GM20000 (cell line): ENCODE measurements at places on chromosomes 11 and 22.
A peak's percentile ranks its signal among the peaks of the same experiment; 100 is the strongest.

GRCh38 chr11:124346311-124346955 is 26.4 kb upstream of the OR8D2 start:
- DNase-seq, result no peak

- DNase-seq, result no peak
Observed at GRCh38 chr11:72624496-72625201, 49.6 kb downstream of the PDE2A start.

DNA sequence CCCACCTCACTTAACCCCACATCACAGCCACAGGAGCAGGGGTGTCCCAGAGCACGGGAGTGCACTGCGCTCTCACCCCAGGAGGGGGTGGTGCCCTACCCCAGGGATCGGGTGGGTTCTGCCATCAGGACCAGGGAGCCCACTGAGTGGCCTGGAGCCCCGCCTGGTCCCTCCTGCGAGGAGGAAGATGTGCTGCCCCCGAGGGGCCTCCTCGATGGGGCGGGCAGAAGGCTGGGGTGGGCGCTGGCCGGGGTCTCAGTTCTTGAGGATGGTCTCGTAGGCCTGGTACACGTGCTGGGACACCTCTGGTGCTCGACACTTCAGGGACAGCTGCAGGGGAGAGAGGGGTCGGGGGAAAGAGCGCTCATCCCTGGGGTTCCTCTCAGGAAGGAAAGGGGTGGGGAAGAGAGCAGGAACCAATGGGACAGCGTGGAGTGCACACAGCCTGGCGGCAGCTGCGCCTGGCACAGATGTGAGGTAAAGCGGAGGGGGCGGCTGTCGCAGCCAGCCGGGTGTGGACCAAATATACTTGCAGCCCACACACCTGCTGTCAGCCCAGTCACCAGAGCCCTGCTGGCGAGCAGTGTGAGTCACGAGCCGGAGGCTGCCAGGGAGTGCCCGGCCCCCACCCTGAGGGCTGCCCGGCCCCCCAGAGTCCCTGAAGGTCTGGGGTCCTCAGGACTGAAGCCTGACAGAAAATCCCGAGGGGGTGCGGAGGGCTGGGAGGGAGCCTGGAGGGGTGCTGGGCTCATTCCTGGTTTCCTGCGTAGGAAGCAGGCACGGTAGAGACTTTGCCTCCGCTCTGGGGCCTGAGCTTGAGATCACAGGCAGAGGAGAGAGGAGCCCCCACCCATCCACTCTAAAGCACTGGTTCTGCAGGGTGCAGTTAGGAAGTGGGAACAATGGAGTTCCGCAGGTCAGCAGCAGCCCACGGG is 13.3 kb upstream of the RASL10A start:
- DNase-seq, result no peak

GRCh38 chr11:129247135-129247534 is 55.0 kb upstream of the ARHGAP32 start:
- no peak for DNase-seq

GRCh38 chr11:73521621-73522020 is 76.3 kb downstream of the FAM168A start:
- no peak for DNase-seq

GRCh38 chr11:119729951-119730613 is 1.1 kb upstream of the NECTIN1 start:
- DNase-seq, result peak; percentile 60

- DNase-seq, result no peak
Observed at GRCh38 chr22:19287076-19287707, 4.3 kb downstream of the CLTCL1 start.

DNA sequence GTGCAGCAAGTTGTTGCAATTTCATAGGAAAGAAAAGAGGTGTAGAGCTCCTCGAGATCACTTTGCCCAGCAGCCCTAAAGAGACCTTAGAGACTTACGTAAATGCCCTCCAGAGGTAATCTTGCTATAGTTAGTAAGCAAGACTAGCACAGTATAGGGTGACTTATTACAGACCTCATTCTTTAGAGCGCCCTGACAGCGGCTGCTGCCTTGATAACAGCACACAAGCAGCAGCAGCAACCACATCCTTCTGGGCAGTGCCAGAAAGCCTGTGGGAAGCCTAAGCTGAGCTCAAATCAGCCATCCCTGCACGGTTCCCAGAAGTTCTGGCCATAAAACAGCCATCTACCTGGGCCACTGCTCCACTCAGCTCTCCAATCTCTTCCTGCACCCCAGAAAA is 22.6 kb upstream of the OR56B1 start:
- no peak for DNase-seq

GRCh38 chr11:20029193-20029592 is 131.1 kb downstream of the DBX1 start:
- DNase-seq, result no peak

GRCh38 chr11:119368121-119369034 is 13.1 kb downstream of the USP2 start:
- no peak for DNase-seq

DNA sequence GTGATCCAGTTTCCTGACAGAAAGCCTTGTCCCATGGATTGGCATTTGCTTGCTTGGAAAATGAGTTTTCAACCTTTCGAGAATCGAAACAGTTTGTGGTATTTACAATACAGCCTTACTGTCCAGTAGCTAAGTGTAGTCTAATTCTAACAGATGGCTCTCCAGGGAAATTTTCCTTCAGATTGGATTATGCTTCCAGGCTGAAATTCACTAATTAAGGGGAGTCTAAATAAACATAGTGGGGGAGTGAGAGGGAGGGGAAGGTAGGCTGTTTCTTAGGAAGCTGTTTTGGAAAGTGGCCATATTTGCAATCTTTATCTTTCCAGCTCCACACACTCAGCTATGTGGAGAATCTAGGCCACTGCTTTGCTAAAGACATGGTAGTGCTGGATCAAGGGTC is 81.3 kb downstream of the SYT9 start:
- no peak for DNase-seq

DNA sequence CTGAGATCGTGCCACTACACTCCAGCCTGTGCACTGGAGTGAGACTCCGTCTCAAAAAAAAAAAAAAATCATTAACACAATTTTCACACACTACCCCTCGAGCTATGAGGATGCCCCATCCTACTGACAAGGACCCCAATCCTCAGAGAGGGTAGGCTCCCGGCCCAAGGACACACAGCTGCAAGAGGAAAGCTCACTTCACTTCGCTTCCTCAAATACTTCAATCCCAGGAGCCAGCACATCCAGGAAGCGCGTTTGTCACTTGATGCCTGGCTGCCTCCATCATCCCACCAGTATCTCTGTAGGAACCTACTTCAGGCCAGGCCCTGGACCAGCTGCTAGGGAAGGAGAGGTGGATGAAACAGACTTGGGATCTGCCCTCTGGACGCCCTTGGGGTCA is 144.0 kb downstream of the CRYBB2 start:
- no peak for DNase-seq

DNA sequence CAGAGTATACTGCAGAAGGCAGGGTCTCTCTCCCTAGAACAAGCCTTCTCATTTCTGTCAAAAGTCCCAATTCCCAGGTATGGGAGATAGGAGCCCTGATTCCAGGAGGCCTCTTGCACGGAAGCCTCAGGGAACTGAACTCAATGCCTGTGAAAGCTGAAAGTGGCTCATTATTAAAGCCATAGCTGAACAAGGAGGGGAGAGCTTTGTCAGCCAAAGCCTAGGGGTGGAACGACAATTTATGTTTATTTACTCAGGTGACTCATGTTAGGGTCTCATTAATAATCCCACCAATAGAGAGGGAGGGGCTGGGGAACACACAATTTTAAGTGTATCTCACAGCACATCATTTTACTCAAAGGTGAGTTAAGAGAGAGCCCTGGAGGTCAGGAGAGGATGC is 44.9 kb downstream of the DSCAML1 start:
- DNase-seq, result no peak

DNA sequence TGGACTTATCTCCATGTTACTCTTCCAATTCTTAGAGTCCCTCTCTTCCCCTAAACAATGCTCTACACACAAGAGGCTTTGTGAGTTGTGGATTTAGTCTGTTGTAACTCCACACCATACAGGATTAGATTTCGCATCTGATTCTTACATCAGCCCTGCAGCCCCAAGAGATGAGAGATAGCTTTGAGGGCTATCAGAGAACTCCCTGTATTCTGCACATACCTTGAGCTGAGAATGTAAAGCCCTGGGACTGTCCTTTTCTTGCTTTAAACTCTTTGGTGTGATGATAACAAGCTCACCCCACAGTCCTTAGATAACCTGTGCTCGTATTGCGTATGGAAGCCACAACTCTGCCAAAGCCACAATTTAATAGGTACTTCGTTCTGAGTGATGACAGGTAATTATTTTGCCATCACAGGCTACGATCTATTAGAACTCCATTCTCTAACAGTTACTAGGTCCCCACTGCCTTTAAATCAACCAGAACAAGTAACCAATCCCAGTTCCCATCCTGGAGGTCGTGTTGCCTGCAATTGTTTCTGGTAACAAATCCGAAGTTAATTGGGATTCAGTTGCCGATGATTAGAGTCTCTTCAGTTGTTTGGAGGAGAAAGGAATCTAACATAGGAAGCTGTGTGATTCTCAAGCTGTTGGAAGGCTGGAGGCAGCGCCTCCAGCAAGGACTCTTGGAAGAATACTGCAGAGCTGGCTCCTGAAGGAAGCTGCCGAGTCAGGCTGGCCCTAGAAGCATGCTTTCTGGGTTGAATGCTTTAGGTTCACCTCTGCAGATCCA is 1.3 kb upstream of the PARVG start:
- no peak for DNase-seq

GRCh38 chr11:134521452-134522289 is 109.6 kb upstream of the B3GAT1 start:
- DNase-seq, result no peak

DNA sequence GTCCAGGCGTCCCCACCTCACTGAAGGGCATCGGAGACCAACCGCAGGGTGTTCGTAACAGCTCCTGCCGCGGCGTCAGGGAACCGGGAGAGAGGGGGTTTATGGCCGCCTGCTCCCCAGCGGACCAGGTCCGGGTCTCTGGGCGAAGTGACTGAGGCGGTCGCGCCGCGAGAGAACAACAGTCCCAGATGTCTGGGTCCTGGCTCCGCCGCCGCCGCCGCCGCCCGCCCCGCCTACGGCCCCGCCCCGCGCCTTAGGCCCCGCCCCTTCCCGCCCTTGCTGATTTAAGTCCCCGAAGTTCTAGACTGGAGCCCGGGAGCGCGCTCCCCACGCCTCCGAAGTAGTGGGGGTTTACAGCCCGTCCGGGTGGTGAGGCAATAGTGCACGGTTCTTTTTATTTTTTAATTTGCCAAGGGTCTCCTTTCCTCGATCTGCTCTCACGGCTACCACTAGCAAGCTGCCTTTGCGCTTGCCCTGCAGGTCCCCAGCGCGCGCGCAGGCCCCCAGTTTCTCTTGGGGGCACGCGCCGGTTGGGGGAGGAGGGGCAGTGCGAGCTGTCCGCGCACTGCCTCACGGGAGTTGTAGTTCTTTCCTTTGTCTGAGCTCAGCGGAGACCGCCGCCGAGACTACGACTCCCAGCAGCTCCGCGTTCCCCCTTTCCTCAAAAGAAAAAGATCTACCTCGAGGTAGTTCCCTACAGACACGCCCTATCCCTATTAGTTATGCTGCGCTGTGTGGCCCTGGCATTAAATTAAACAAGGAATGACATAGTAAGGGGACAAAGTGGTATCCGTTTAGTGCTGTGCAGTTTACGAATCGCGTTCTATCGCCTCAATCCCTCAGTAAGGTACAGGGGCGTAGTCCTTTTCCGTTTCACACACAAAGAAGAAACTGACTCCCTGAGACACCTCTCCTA is at the start of gene PGM2L1:
PGM2L1 (minus strand) TSS at position 190 of the 916 bp plus-strand sequence. CDS start 272 bp downstream, outside the sequence.
- DNase-seq, result peak; percentile 97

DNA sequence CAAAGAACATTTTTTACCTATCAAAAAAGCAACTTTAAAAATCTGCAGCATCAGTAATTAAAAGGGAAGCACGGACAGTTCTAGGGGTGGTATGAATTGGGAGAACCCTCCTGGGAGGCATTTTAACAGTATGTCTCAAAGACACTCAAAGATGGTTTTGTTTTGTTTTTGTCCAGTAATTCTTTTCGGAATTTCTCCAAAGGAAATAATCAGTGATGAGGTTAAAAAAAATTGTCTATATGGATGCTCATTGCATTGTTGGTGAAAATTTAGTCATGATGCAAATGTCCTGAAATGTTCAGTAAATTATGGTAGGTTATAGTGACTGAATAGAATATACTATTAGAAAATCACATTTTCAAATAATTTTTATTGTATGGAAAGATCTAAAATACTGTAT is 115.1 kb downstream of the ATXN10 start:
- DNase-seq, result no peak

DNA sequence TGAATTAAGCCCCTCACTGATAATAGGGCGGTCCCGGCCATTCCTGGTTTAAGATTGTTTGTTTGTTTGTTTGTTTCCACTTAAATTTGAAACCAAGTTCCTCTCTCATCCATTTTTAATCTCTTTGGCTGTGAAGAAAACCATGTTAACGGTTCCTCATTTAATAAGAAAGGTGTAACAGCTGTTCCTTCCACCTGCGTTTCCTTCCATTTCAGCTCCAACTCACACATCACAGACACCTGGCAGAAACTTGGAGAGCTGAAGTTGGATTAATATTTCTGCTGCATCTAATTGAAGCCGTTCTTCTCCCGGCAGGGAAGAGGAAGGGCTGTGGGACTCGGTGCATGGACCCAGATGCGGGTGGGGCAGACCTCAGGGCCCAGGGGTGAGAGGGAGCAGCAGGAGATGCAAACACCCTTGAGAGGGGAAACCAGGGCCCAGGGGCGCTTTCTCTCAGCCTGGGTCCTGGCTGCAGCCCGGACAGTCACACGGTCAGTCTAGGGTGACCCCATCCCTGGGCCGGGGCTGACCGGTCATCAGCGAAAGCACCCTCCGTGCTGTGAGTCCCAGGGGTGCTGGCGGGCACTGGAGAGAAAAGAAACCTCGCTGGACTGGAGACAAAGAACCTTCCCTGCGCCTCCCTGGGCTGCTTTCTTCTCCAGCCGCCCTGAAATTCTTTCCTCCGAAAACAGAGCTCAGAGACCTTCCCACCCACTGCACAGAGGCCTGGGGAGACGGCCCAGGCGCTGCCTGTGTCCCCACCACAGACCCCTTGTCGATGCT is 242.0 kb downstream of the BRD1 start:
- DNase-seq, result no peak
